Gastrocnemius medialis (tissue), 4 donors: ENCODE measurements at places on chromosomes 4 and X. TPM values are rescaled to one million over a fixed set of nuclear protein-coding genes. Genes with fewer than 3 reads are reported as not detected.

GRCh38 chrX:66638591-66639500 lies at the start of gene EDA2R:
Gene EDA2R, minus strand, starts transcription at chrX:66639078. Its CDS starts 23,058 bp downstream, at chrX:66616020.
- DNase-seq = no peak

DNA sequence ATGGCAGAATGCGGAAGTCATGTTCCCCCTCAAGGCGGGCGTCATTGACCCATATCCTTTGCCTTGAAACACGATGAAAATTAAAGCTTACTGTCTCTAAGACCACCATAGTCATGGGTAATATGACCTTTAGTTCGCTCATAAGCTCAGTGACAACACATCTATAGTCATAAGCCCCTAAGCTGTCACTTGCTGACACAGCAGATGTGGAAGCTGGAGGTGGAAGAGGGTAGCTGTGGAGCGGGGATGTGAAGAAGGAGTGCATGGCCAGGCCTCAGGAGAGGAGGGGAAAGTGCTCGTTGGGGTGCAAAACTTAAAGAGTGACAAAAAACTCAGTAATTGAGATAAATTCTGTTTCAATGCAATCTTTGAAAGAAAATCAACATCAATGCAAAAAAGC lies 134.0 kb upstream of the PDLIM3 start:
- no peak for DNase-seq

DNA sequence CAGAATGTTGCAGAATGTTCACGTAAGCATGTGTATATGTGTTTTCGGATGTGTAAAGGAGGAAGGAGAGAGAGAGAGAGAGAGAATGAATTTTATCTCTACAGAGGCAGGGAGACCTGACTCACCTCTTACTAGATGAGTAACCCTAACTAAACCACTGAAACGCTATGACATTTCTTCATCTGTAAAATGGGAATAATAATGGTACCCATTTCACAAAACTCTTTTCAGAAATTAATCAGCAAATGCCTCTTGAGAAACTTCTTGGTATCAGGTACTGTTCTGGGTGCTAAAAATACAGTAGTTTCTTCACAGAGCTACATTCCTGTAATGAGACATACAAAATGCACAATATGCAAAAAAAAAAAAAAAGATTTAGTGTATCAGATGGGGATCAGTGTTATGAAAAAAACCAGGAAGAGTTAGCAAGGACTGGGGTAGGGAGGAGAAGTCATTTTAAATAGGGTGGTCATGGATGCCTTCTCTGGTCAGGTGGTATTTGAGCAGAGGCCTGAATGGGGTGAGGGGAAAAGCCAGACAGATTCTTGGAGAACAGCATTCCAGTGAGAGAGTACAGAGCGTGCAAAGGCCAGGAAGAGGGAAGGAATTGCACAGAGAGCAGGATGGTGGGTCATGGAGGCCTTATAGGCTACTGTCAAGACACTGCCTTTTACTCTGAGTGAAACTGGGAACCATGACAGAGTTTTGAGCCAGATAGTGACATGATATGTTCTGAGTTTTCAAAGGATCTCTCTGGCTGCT lies 84.9 kb upstream of the SPANXB1 start:
- no peak for DNase-seq

Gene LRAT
- total RNA-seq = not detected

- DNase-seq = peak; percentile 84
Measured at GRCh38 chrX:71622576-71623450, 4.5 kb upstream of the CXCR3 start.

DNA sequence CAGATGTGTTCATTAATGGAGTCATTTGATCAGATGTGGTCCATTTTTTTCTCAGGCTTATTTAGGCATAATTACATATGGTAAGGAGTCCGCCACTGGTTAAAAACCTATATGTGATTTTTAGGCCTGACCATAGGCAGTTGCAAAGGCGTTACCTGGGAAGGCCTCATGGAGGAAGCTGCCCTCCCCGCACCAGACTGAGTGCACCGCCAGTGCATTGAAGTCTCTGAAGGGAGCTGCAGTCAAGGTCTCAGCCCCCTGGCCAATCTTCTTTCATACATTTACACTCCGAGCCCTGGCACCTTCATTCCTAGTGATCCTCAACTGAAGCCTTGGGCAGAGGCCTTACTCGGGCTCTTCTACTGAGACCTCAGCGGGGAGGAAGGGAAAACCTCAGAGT lies 898.2 kb upstream of the AGA start:
- DNase-seq = no peak

DNA sequence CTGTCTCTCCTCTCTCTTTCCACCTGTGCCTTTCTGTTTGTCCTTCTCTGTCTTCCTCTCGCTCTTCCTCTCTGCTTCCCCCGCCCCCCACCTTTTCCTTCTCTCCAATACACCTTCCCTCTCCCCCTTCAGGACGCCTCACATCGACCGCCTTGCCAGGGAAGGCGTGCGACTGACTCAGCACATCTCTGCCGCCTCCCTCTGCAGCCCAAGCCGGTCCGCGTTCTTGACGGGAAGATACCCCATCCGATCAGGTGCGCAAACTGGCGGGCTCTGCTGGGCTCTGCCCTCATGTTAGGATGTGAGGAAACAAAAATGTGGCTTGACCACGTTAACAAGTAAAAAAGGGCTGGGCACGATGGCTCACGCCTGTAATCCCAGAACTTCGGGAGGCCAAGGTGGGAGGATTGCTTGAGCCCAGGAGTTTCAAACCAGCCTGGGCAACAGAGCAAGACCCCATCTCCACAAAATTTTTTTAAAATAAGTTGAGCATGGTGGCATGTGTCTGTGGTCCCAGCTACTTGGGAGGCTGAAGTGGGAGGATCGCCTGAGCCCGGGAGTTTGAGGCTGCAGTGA lies 35.2 kb downstream of the ARSF start:
- no peak for DNase-seq

Gene PTPN13
- 2.0 TPM for total RNA-seq

- no peak for DNase-seq
Measured at GRCh38 chrX:153608376-153608775, 9.4 kb upstream of the CCNQ start.

- DNase-seq = no peak
Measured at GRCh38 chrX:37846558-37846933, 825 bp downstream of the DYNLT3 start.

GRCh38 chr4:128861856-128862518 lies 52.5 kb downstream of the JADE1 start:
- no peak for DNase-seq

DNA sequence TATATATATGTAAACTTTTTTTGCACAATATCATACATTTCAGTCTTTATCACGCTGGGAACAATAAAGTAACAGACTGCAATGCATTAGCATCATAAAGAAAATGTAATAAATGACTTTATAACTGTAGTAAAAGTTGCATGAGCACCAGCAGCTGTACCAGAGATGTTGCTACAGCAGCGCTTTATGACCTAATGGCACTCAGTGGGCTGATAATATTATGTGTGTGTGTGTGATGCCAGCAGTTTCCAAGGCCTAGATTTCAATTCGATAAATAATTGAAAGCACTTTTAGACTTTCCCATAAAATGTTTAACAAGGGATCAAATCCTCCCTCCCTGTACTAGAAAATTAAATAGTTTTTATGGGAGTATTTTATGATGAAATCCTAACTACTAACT lies 367.6 kb upstream of the AGA start:
- no peak for DNase-seq

Gene RFC1
- total RNA-seq = 19.6 TPM

Gene IL21
- not detected for total RNA-seq

Gene SYTL5
- total RNA-seq = not detected

Gene RAP2C
- total RNA-seq = 13.8 TPM

GRCh38 chrX:118025226-118025625 lies 91.4 kb downstream of the KLHL13 start:
- DNase-seq = no peak

DNA sequence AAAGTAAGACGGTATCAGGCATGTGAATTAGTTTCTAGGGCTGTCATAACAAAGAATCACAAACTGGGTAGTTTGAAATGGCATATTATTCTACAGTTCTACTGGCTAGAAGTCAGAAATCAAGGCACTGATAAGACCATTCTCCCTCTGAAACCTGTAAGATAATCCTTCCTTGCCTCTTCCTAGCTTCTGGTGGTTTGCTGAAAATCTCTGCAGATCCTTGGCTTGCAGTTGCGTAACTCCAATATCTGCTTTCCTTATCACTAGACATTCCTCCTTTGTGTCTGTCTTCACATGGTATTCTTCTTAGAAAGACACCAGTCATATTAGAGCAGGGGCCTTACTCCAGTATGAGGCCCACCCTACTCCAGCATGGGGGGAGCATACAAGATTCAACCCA lies 19.6 kb upstream of the LCORL start:
- no peak for DNase-seq

DNA sequence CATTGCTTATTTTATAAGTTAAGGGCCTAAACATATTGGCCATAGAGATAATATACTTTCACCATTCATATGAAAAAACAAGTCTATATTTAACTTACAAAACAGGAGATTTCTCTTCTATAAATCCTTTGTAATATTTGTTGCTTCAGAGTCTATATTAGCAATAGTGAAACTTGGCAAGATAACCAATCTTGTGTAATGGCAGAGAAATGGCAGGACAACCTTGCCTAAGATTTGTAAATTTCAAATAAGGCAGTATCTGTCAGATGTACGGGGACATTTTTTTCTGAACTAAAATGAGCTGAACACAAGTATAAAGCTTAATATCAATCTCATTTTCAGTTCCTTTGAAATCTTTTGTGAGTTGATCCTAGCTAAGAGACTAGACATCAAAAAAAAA lies 17.8 kb upstream of the CPEB2 start:
- no peak for DNase-seq

DNA sequence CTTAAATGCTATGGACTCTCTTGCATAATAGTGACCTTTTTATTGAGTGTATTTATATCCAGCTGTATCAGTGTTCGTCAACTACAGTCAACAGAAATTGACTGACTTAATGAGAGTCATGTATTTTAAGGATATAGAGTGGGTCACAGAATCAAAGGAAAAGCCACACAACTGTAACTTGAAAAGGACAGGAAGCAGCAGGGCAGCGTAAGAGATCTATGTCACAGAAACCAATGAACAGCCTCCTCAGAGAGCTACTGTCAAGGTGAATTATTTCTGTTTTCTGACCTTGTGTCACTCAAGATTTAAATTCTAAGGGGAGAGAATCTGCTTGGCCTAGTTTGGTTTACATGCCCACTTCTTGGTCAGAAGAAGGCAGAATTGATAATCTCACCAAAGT lies 94.1 kb upstream of the FRAS1 start:
- DNase-seq = no peak

- no peak for DNase-seq
Measured at GRCh38 chrX:87265518-87265917, 252.1 kb upstream of the KLHL4 start.

Gene KLHL5
- 14.0 TPM for total RNA-seq

GRCh38 chr4:7310451-7310850 lies 118.1 kb downstream of the SORCS2 start:
- no peak for DNase-seq

DNA sequence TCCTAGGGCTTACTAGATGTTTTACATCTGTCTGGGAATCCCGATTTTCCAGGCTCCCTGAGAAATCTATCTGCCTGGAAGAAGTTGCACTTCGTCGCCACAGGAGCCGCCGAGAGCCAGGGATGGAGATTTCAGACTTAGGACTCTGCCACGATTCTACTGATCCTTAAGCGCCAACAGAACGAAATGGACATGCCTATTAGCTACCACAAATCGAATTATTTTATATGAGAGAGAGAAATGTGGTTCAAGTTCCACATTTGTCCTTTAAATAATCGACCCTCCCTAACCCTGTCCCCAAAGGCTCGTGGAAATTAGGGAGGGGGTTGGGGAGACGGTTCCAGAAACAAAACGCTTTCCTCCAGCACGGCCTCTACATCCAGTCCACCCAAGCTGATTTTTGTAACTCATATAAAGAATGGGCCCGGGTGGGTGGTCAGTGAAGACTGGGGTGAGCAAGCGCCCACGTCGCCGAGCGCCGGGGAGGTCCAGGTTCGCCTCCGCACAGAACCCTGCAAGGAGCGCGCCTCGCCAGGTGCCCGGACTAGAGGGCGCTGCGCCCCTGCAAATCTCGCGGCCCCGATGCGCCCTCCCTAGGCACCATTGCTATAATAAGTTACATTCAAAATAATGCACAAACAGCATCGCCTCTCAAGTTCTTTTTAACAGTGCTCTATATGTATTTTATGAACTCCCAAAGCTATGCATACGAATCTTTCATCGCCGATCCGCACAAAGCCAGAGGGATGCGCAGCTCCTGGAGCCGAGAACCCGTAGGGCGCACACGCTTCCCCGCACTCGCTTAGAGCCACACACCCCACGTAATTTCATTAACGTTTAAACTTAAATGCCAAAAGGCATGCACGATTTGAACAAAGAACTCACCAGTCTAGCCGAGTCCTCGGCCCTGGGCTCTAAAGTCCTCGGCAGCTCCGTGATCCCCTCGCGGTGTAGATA lies 2.1 kb upstream of the FAT1 start:
- no peak for DNase-seq

DNA sequence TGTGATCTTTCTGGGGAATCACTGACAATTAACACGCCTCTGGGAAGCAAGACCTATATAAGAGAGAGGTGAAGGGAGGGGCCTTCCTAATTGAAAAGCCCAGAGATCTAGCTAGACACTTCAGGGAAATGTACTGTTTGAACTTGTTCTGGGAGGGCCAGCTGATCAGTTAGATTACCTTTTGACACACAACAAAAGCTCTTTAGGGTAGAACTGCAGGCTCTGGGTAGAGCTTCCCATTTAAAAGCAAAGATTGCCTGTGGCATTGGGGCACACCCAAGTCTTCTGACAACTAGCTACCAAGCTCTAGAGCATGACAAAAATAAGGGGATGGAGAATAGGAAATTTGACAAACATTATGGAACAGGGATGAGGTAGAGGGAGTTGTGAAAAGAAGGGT lies 26.3 kb downstream of the AREG start:
- DNase-seq = no peak

Gene NUP54
- total RNA-seq = 18.6 TPM

DNA sequence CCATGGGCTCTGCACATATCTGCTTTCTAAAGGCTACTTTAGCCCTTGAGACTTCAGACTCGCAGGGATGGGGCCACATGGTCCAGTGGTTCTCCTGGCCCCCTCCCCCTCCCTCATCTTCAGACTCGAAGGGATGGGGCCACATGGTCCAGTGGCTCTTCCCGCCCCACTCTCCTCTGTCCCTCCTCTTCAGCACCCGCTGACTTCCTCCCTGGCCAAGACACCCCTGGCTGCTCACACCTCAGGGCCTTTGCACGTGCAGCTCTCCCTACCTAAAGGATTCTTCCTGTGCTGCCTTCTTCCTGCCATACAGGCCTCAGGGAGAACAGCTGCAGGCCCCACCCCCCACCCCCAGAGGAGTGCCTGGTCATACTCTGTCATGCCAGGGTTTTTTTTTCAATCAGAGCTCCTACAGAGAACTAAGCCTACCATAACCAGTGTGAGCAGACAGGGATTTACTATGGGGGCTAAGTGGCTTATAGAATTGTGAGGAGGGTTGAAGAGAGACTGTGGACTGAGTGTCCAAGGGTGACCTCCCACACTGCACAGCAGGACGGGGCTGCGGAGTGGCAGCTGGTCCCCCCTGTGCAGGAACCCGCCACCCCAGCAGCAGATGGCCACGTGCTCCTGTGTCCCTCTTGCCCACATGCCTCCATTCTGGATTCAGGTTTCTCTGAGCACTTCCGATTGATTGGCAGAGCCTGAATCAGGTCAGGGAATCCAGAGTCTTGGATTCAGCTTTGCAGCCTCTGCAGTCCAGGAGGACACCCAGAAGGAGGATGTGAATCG lies 6.1 kb upstream of the SPON2 start:
- peak; percentile 53 for DNase-seq

Gene PDZD4
- total RNA-seq = 0.59 TPM

Gene CXCL5
- total RNA-seq = not detected

- DNase-seq = no peak
Measured at GRCh38 chr4:4461850-4462249, 74.9 kb downstream of the NSG1 start.

Gene ABCG2
- 0.22 TPM for total RNA-seq
